CD4-positive, CD25-positive, alpha-beta regulatory T cell (primary cell): ENCODE measurements at places on chromosomes 7 and 10. TPM values are rescaled to one million over a fixed set of nuclear protein-coding genes. Genes with fewer than 3 reads are reported as not detected.

The INHBA gene
- not detected for polyA plus RNA-seq

The NRP1 gene
- polyA plus RNA-seq: 0.05 TPM

The TMEM213 gene
- 0.21 TPM for polyA plus RNA-seq

The APBB1IP gene
- polyA plus RNA-seq: 49.2 TPM

The FBH1 gene
- polyA plus RNA-seq: 92.0 TPM

The ABCB4 gene
- polyA plus RNA-seq: not detected

The CRCP gene
- polyA plus RNA-seq: 19.8 TPM

The HPSE2 gene
- polyA plus RNA-seq: not detected

The ADARB2 gene
- polyA plus RNA-seq: 0.27 TPM

The CAV2 gene
- not detected for polyA plus RNA-seq

The CLCN1 gene
- 0.05 TPM for polyA plus RNA-seq

The ADD3 gene
- 368 TPM for polyA plus RNA-seq

The IL15RA gene
- 13.4 TPM for polyA plus RNA-seq

The CARD11 gene
- 10.8 TPM for polyA plus RNA-seq

The TUBB8 gene
- not detected for polyA plus RNA-seq

The PSPH gene
- polyA plus RNA-seq: 5.6 TPM

The PROSER2 gene
- polyA plus RNA-seq: 0.25 TPM

The NKX1-2 gene
- not detected for polyA plus RNA-seq
